ENCODE measurements at places on chromosomes 5 and 9.

DNA sequence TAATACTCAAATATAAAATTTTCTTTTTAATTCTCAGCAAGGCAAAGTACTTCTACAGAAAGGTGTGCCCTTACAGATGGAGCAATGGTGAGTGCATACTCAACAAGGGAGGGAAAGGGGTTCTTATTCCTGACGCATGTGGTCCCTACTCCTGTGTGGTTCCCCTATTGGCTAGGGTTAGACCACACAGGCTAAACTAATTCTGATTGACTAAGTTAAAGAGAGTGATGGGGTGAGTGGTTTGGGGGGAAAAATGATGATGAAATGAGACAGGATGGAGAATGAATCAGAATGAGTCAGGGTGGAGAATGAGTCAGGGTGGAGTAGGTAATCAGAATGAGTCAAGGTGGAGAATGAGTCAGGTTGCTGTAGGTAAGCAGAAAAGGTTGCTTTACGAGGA, 22.9 kb upstream of the HMGCS1 start:
- no peak for DNase-seq

- DNase-seq, result no peak
These were observed 1.6 kb downstream of the HAPLN1 start for GRCh38 chr5:83718936-83719495.

DNA sequence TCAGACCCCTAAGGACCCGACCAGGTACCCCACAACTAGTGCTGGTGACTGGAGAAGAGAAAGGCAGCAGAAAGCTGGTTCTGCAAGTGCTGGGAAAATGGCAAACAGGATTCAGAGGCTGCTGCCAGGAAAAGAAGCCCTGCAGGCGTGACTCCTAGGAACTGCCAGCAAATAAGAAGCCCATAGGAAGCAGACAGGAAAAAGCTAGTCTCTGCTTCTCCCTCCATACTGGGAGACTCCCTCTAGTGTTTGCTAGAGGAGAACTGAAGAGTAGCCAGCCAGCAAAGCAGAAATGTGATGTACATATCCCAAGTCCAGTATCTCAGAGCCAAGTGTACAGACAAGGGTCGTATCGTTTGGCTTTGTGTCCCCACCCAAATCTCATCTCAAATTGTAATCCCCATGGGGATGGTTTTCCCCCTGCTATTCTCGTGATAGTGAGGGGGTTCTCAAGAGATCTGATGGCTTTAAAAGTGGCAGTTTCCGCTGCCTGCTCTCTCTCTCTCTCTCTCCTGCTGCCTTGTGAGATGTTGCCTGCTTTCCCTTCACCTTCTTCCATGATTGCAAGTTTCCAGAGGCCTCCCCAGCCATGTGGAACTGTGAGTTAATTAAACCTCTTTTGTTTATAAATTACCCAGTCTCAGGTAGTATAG, 38.1 kb upstream of the TUSC1 start:
- DNase-seq, result no peak

DNA sequence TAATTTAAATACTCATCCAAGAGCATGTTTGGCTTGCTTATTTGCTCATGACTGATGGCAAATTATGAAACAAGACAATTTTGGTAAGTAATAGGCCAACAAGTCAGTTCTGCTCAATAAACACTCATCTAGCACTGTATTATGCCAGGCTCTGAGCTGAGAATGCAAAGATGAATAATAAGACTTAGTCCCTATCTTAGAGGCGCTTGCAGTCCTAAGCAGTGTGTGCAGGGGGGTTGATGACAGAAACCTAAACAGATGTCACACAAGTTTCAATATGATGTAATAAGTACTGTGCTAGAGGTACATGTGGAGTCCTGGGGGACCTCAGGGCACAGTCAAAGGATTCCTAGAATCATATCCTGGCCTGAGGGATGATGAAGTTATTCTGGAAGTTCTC, 287.6 kb upstream of the ADRA1B start:
- no peak for DNase-seq

DNA sequence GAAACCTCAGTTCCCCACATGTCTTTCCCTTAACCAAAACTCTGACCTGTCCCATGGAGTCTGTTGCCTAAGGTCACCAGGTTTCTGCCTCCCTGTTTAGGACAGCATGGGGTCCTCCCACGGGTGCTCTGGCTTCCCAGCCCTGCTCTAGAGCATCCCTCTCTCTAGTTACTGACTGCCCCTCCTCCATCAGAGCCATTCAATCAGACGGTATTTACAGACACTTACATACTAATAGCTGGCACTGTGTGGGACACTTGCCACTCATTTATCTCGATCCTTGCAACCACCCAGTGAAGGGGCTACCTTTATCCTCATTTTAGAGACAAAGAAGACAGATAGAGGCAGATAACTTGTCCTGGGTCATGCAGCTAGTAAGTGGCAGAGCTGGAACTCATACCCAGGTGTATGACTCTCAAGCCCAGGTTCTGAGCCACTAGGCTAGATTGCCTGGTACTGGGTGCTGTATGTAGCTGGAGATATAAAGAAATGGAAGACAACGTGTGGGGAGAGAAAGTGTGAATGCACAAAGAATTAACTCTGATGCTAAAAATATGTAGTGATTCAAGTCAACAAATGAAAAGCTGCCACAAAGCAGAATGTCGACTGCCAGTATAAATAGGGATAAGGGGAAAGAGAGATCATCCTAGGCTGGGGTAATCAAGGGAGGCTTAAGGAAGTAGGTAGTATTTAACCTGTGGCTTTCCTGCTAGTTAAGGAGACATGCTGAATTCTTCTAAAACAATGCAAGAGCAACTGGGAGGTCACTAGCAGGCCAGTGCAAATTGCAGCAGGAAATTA, 52.5 kb upstream of the PDE8B start:
- DNase-seq, result no peak

DNA sequence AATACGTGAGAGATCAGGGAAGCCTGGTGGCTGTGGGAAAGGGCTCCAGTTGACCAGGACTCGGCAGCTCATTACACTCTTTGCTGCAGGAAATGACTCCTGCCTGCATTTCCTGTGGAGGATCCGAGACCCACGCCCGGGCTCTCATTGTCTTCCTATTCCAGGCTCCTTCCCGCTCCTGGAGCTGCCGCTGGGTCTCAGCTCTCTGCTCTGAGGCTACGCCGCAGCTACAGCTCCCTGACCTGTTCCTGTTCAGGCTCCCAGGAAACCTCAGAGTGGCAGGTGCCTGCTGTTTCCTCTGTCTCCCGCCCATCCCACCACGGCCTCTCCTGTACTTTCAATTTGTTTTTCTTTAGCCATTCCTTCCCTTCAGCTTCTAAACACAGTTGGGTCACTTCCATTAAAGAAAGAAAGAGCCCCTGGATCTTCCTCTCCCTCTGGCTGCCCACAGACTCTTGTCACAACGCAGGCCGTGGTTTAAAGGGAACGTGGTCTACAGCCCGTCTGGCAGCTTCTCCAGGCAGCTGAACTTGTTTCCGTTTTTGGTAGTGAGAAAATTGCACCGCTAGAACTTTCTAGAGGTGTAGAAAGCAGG, 71.5 kb downstream of the IL6ST start:
- DNase-seq, result peak; percentile 22
